ENCODE measurements at places on chromosomes 1 and 21.

- no peak for DNase-seq
Measured at GRCh38 chr1:54105736-54106269, 47.0 kb downstream of the CDCP2 start.

DNA sequence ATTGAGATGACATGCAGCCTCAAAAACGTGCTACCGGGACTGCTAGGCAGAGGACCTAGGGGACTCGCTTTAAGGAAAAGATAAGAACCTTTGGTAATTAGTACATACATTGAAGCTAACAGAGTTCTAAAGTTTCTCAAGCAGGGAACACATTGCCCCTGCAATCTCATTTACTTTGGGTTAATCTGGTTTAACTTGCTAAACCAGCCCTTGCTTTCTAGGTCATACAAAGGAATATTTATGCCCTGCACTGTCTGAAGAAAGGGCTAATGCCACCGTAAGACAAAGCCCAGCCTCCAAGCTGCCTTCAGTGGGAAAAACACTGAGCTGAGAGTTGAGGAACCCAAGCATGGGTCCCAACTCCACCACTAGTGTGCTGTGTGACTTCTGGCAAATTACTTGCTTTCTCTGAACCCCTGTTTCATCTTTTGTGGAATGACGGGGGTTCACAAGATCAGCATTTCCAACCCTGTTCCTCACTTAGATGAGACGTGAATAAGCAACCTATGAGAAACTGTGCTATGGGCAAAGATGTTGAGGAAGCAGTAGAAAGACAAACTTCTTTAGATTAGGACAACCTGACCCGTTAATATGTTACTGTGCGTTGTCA lies 66.3 kb downstream of the VWA5B1 start:
- no peak for DNase-seq

GRCh38 chr1:214416858-214417257 lies 134.5 kb downstream of the PTPN14 start:
- DNase-seq = no peak

GRCh38 chr1:211487672-211488208 lies 4.2 kb downstream of the RD3 start:
- no peak for DNase-seq

- DNase-seq = no peak
Measured at GRCh38 chr1:15397236-15397635, 12.5 kb upstream of the EFHD2 start.

- DNase-seq = no peak
Measured at GRCh38 chr1:175297291-175297690, 104.7 kb upstream of the KIAA0040 start.

DNA sequence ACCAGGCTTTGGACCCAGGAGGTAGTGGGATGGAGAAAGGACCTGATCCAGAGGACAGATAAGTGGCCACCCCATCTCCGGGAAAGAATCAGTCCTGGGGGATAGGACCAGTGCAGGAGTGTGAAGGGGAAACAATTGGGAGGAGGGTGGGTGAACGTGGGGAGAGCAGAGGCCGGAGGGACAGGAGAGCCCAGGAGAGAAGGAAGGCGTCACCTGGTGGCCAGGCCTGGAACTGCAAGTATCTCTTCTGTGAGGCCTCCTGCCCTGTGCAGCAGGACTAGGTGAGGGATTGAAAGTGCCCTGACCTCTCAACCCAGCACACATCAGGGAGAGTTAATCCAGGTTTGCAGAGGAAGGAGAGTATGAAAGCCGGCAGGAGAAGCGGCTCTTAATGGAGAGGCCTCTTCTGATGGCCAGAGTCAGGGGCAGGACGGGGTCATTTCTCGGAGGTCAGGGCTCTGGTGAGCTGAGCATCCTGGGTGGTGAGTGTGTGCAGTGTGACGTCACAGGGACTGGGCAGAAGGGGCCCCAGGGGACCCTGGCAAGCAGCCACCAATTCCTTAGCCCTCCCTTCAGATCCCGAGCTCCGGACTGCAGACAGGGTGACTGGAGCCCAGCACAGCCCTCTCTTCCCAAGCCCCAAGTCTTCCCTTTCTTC lies 9.2 kb upstream of the LAD1 start:
- DNase-seq = peak; percentile 40

DNA sequence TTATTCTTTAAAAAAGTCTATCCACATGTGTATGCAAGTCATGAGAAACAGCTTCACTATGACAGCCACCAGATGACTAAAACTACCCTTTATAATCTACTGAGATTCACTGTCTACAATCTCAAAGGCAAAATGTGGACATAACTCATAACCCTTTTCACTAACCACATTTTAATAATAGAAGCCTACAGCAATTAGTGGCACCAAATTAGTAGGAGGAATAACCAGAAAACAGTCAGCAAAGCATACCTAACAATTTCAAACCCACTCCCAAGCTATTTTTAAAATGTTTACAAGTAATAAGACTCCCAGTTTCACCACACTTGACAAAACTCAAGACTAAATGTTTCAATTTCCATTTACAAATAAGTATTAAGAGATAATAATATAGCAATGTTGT lies 442.9 kb downstream of the PTPRC start:
- DNase-seq = no peak

DNA sequence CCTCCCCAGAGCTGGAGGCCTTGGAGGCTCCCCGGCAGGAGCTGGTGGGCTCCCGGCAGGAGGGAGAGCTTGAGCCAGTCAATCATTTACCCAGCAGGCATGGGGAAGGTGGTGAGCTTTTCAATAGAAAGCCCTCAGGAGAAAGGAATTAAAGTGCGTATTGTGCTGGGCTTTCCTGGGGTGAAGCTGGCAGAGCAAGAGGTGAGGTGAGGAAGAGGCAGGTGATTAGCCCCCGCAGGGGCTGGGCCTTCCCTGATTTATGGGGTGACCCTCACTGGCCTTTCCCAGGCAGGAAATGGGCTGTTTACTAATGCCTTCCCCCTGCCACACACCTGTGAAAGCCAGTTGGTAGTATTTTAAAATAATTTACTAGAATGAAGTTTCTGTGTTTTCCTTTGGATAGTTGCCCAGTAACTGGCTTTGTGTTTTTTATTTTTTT lies 25.8 kb downstream of the CLDN14 start:
- no peak for DNase-seq

DNA sequence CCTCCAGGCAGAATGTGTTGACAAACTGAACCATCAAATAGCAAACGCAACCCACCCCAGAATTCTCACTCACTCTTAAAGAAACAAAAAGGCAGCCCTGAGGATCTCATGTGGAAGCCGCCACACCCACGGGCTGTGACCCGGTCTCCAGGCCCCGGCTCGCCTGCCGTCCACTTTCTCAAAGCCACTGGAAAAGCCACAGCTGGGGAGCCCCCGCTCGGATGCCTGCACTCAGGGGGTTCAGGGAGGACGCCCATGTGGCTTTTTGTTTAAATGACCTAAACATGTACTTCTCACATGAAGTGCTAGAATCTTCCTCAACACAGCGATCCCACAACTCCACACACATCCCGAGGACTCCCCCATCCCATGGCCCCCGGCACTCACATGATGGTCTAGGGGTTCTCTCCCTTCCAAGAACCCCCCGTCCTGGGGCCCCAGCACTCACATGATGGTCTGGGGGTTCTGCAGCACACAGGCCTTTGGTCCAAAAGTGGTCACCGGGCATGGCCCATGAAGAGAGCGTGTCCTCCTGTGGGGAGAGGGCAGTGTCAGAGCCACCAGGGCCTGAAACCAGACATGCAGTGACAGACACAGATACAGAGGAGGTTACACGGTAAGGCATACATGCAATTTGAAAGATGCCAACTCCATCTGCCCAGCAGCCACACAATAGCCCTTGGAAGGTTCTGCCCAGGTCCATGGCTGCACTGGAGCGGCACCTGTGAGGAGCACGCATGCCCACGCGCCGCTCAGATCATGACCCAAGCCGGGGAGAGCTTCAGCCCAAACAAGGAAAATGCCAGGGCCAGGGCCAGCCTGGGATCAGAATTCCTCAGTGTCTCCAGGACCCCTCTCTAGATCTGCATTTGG lies 16.5 kb downstream of the NADK start:
- no peak for DNase-seq

DNA sequence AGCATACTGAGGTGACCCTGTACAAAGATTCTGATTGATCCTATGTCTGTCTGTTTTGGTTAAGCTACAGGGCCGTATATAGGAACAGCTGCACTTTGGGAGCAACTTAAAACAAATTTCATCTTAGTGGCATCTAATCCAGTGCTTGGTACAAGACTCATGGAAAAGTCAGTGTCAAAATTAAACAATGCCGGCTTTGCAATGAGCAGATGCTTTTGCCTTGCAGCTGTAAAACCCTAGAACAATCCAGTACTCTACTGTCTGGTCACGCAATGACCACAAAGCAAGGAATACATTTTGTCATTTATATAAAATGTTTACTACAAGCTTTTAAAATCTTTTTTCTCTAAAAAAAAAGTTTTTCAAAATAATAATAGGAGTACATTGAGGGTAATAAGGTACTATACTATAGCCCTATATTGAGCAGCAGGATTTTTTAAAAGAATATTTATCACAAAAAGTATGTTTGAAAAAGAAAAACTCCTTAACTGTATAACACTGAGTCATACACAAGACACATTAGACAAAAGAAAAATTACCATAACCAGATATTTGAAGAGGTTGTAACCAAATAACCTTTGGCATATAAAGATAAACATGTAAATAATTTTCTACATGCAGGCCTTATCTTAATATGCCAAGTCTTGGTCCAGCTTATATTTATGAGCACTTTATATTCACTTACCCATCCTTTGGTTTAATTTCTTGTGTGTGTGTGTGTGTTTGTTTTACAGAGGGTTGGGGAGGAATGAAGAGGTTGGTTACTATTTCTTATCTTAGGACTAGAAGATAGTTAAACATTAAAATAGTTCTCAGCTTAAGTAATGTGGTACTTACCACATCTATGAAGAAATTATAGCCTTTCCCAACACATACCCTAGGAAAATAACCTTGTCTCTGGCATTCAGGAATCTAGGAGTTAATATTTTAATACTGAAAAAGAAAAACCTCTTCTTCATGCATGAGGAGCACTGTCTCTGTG lies 262.3 kb downstream of the FAF1 start:
- DNase-seq = no peak

GRCh38 chr1:170711682-170712081 lies 47.8 kb downstream of the PRRX1 start:
- no peak for DNase-seq

DNA sequence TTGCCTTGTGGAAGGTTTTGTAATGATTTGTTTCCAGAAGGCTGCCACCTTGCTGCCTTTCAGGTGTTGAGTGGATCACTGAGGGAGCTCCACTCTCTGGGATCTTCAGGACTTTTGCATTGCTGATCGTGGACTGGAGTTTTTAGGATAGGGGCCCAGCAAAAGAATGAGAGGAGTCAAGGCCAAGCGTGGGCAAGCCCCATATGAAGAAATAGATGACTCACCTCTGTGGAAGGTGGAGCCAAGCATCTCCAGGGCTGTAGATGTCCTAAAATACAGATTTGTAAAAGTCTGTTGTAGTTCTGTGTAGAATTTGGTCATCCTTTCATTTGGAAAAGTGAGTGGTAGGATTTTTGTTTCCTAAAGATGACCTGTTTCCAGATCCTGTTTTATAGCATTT lies 67.0 kb downstream of the ST3GAL3 start:
- DNase-seq = no peak

DNA sequence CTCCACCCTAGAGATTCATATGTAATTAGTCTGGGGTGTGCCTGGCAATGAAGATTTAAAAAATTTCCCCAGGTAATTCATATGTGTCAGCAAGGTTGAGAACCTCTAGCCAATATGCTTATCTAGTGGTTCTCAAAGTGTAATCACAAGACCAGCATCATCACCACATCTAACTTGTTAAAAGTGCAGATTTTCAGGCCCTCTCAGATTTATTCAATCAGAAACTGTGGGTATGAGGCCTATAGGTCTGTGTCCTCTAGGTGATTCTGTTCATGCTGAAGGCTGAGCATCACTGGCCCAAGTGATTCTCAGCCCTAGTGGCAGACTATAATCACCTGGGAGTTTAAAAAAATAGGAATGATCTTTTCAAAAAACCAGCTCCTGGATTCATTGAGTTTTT lies 75.9 kb downstream of the SWT1 start:
- no peak for DNase-seq

GRCh38 chr1:198793714-198794113 lies 154.9 kb downstream of the PTPRC start:
- no peak for DNase-seq

- DNase-seq = no peak
Measured at GRCh38 chr1:58412071-58412580, 134.4 kb downstream of the OMA1 start.

GRCh38 chr1:21268281-21269239 lies 21.7 kb downstream of the ECE1 start:
- no peak for DNase-seq

GRCh38 chr1:106554294-106554693 lies 502.2 kb upstream of the PRMT6 start:
- no peak for DNase-seq

DNA sequence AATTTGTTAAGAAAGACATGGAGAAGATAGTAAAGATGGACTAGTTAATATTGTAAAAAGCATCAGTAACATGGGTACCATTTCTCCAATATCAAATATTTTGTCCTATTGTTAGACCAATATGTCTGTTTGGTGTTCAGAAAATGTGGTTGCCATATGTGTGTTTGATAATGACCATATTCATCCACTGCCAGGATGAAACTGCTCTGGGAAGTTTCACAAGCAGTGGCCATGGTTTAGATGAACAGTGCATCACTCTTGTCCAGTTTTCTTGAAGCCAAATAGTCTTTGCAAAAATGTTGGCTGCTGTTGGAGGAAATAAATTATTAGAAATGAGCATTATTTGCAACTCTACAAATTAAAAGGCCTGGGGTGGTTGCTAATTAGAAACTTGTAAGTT lies 333.8 kb downstream of the NUF2 start:
- no peak for DNase-seq

- no peak for DNase-seq
Measured at GRCh38 chr1:200224315-200224714, 185.5 kb downstream of the ZNF281 start.

DNA sequence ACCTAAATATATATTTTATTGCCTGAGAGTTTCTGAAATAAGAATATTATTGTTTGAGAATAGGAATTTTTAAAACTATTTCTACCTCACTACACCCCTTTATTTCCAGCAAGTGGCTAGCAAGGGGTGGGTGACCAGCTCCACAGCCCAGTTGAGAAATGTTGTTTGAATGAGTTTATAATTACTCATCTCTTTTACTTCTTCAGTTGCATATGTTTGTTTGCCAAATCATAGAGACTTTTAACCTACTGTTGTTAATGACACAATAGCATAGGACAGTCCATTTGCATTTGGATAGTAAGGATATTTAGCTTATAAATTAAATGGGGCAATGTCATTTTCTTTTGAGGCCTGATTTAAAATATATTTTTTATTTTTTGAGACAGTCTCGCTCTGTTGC lies 127.8 kb downstream of the NRDC start:
- DNase-seq = no peak

- DNase-seq = no peak
Measured at GRCh38 chr1:6948416-6948815, 163.2 kb downstream of the CAMTA1 start.

- no peak for DNase-seq
Measured at GRCh38 chr1:34884961-34885360, 25.4 kb upstream of the SMIM12 start.
